Activated T-helper 2 cell treated with anti-CD3 and anti-CD28 coated beads, Interferon-gamma antibody, Interleukin-2, Interleukin-4, amounts not matched to agents 10 μg/mL and 5 μg/mL and 100 μg/mL, durations not matched to agents 14 hours and 24 hours and 36 hours (primary cell): ENCODE measurements at places on chromosomes 12 and 14. TPM values are rescaled to one million over a fixed set of nuclear protein-coding genes. Genes with fewer than 3 reads are reported as not detected.

Gene FSCB
- total RNA-seq, result not detected in 2 replicates

Gene RSRC2
- total RNA-seq, result 105 and 107 TPM in 2 replicates

Gene PZP
- total RNA-seq, result not detected in 2 replicates

Gene FOS
- total RNA-seq, result 24.7 and 27.8 TPM in 2 replicates

Gene SVOP
- total RNA-seq, result not detected in 2 replicates

Gene FAM90A1
- total RNA-seq, result 0.14 and 0.25 TPM in 2 replicates

Gene ASCL1
- total RNA-seq, result not detected in 2 replicates

GRCh38 chr12:112848972-112849371, 57.4 kb downstream of the RPH3A start:
- no peaks in the 10 kb centered on the region for H3K4me1 ChIP-seq
- H3K27me3 ChIP-seq, result peaks cover 22% of the 10 kb centered on the region
- no peaks in the 10 kb centered on the region for H3K36me3 ChIP-seq

DNA sequence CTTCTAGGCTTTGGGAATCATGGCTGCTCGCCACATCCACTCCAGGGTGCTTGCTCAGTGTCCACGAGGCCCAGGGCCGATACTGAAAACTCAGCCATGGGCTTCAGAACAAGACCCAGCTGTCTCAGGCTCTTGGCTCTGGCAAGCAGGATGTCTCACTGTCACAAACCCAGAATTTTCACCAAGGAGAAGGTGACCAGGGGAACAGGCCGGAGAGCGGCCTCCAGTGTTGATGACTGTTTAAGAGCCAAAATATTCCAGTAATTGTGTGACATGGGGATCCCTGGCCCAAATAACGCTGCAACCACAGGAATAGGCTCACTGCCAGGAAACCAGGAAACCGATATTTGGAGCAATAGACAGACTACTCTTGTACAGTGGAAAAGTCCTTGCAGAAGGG, 9.8 kb upstream of the SERPINA5 start:
- H3K27ac ChIP-seq, result no peak overlapping the region
- no peak for DNase-seq
- H3K36me3 ChIP-seq, result no peaks in the 10 kb centered on the region
- H3K27me3 ChIP-seq, result no peaks in the 10 kb centered on the region
- H3K4me3 ChIP-seq, result no peak overlapping the region

- no peaks in the 10 kb centered on the region for H3K4me1 ChIP-seq
- no peak overlapping the region for H3K27ac ChIP-seq
- H3K27me3 ChIP-seq, result no peaks in the 10 kb centered on the region
- no peaks in the 10 kb centered on the region for H3K36me3 ChIP-seq
Observed at GRCh38 chr12:64056741-64057140, 165.4 kb downstream of the KICS2 start.

GRCh38 chr12:57886542-57886941, 40.0 kb upstream of the CTDSP2 start:
- no peak for DNase-seq
- H3K4me3 ChIP-seq, result no peak overlapping the region
- H3K36me3 ChIP-seq, result no peaks in the 10 kb centered on the region
- H3K4me1 ChIP-seq, result peaks cover 7% of the 10 kb centered on the region
- peaks cover 9% of the 10 kb centered on the region for H3K27me3 ChIP-seq

DNA sequence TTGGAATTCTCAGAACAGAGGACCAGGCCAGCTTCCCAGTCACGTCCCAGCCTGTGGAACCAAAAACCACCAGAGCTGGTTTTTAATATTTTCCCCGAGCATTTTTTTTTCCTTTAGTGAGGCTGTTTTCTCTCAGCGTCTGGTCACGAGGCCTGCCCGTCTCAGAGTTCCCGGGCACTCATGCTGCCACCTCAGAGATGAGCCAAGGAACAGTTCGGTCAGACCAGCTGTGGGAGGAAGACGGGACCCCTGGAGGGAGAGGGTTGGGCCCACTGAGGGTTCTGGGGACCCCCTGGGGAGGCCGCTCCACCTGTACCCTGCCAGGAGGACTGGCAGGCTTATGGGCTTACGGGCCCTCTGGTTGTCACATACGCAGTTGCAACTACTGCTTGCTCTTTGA, 39.9 kb downstream of the JDP2 start:
- no peaks in the 10 kb centered on the region for H3K27me3 ChIP-seq
- no peak overlapping the region for H3K4me3 ChIP-seq
- H3K36me3 ChIP-seq, result no peaks in the 10 kb centered on the region
- DNase-seq, result no peak
- H3K4me1 ChIP-seq, result peaks cover 15% of the 10 kb centered on the region
- no peak overlapping the region for H3K27ac ChIP-seq

GRCh38 chr12:8628731-8629130, 16.1 kb upstream of the AICDA start:
- DNase-seq, result no peak
- no peak overlapping the region for H3K4me3 ChIP-seq
- no peaks in the 10 kb centered on the region for H3K4me1 ChIP-seq
- H3K36me3 ChIP-seq, result no peaks in the 10 kb centered on the region

GRCh38 chr12:53950437-53950773, 4.3 kb upstream of the HOXC12 start:
- H3K4me1 ChIP-seq, result peaks cover 3% of the 10 kb centered on the region
- no peak for DNase-seq
- peaks cover 94% of the 10 kb centered on the region for H3K27me3 ChIP-seq
- no peak overlapping the region for H3K4me3 ChIP-seq

GRCh38 chr12:59372956-59373355, 222.9 kb upstream of the SLC16A7 start:
- DNase-seq, result no peak
- H3K4me3 ChIP-seq, result no peak overlapping the region
- no peaks in the 10 kb centered on the region for H3K36me3 ChIP-seq
- peaks cover 7% of the 10 kb centered on the region for H3K27me3 ChIP-seq
- H3K27ac ChIP-seq, result no peak overlapping the region

DNA sequence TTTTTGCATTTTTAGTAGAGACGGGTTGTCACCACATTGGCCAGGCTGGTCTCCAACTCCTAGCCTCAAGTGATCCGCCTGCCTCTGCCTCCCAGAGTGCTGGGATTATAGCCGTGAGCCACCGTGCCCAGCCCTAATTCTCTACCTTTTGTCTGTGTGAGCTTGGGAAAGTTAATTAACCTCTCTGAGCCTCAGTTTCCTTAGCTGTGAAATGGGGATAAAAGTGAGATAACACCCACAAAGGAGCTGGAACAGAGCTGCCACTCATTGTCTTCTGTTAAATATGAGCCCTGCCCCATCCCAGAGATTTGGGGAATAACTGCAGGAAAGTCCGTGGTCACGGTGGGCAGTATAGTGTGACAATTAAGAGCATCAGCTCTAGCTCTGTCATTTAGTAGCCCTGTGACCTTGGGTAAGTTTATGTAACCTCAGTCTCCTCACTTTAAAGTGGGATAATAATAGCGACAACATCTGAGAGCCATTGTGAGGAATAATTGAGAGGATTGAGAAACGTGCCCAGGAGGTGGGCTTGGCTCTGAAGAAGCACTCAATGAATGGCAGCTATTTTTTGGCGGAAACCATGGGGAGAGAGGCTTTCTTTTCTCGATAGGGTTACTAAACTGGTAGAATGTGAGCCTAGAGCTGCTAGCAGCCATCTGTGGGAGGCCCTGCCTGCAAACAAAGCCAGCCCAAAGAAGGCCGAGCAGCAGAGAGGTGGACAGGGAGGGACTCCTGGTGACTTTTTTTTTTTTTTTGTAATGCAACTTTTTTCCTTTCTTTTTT, 60.8 kb upstream of the MED13L start:
- H3K4me1 ChIP-seq, result no peaks in the 10 kb centered on the region
- H3K4me3 ChIP-seq, result no peak overlapping the region
- H3K36me3 ChIP-seq, result no peaks in the 10 kb centered on the region
- no peak for DNase-seq

DNA sequence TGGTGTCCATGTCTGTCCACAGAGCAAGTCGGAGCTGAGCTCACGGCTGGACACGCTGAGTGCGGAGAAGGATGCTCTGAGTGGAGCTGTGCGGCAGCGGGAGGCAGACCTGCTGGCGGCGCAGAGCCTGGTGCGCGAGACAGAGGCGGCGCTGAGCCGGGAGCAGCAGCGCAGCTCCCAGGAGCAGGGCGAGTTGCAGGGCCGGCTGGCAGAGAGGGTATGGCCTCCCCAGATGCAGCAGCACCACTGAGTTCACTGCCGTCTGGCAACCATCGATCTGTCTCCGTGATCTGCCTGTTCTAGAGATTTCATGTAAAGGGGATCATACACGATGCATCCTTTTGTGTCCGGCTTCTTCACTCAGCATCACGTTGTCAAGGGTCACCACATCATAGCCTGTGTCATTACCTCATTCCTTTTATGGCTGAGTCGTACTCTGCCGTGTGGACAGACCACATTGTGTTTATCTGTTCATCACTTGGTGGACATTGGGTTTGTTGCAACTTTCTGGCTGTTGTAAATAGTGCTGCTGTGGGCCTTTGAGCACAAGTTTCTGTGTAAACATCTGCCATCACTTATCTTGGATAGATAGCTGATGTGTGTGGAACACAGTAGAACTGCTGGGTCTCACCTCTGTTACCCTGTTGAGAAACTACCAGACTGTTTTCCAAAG, 21.9 kb downstream of the HIP1R start:
- H3K4me3 ChIP-seq, result no peak overlapping the region
- no peak for DNase-seq
- no peaks in the 10 kb centered on the region for H3K4me1 ChIP-seq
- H3K36me3 ChIP-seq, result peaks cover 6% of the 10 kb centered on the region
- H3K27me3 ChIP-seq, result no peaks in the 10 kb centered on the region

- no peaks in the 10 kb centered on the region for H3K36me3 ChIP-seq
- H3K4me1 ChIP-seq, result no peaks in the 10 kb centered on the region
- no peaks in the 10 kb centered on the region for H3K27me3 ChIP-seq
- H3K27ac ChIP-seq, result no peak overlapping the region
- DNase-seq, result no peak
Observed at GRCh38 chr12:64137117-64137516, 85.0 kb downstream of the KICS2 start.

DNA sequence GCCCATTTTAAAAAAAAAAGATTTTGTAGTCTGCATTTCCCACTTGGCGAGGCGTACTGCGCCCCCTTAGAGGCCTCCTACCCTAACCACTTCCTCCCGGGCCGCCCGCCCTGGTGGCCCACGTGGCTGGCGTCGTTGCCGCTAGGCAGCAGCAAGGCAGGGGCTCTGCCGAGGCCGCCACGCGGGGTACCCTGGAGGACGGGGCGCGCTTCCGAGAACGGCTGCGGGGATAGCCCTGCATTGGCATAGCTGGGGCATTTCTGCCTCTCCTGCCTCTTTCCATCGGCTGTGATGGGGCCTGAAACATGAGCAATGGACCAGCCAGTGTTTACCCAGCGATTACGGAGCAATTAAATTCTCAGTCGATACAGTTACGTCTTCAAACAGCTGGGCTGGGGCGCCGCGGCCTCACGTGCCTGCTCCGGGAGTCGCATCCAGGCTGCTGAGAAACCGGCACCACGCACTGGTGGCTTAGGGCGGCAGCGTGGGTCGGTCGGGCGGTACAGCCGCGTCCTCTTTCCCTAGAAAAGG, 38.0 kb downstream of the IQSEC3 start:
- peaks cover 4% of the 10 kb centered on the region for H3K4me1 ChIP-seq
- H3K4me3 ChIP-seq, result no peak overlapping the region
- H3K27ac ChIP-seq, result no peak overlapping the region

DNA sequence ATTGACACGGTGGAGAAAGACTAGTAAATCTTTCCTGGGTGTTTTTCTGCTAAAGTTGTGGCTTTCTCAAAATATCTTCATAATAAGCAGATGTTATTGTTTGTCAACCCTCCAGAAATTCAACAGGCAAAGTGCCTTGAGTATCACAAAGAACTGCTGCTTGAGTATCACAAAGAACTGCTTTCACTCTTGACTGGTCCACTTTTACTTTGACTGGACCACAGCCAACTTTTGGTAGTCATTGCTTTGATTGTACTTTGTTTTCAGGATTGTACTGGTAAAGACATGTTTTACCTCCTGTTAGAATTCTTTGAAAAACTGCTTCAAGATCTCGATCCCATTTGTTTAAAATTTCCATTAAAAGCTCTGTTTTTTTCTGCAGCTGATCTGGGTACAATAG, 62.6 kb downstream of the PDZRN4 start:
- H3K4me3 ChIP-seq, result no peak overlapping the region
- no peaks in the 10 kb centered on the region for H3K27me3 ChIP-seq
- no peaks in the 10 kb centered on the region for H3K36me3 ChIP-seq
- H3K4me1 ChIP-seq, result no peaks in the 10 kb centered on the region
- DNase-seq, result no peak

DNA sequence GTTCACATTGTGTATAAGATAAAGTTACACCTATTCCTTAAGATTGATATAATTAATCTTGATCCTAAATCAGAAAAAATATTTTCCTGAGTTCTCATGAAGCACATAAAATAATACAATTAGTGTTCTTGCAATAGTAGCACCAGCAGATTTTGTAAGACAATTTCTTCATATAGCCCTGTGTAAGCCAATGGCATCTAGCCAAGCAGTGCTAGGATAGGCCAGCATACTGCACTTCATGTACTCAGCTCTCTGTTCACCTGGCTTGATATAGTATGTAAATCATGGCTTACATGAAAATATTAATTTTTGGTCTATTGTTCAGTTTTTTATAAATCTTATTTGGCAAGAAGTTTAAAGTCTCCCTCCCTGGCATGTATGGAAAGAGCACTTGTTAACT, 1.9 kb downstream of the KLRF2 start:
- H3K4me1 ChIP-seq, result peaks cover 16% of the 10 kb centered on the region
- no peaks in the 10 kb centered on the region for H3K36me3 ChIP-seq
- peaks cover 9% of the 10 kb centered on the region for H3K27me3 ChIP-seq
- no peak overlapping the region for H3K4me3 ChIP-seq
- H3K27ac ChIP-seq, result no peak overlapping the region
- DNase-seq, result no peak

DNA sequence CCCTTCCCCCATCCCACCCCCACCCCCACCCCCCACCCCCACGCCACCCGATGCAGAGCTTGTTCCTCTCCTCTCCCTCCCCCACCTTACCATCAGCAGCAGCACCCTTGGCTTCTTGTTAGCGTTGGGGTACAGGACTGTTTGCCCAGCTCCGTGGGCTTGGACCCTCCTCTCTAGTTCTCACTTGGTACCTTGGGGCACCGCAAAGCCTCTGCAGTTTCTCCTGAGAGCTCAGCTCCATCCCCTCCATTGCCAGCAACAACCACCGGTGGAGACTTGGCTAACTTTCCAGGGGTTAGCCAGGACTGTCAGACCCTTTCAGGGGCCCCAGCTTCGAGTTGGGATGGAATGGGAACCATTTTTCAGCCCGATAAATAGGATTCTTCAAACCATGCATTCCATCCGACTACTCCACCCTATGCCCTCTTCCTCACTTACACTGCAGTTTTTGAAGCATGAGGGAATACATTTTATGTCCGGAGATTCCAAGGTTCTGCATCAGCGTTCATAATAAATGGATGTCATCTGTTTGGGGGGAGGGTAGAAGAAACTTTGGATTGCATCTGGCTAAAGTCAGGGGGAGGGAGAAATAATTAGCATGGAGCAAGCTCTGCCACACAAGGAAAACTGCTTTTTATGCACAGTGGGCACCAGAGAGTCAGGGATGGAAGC, 1.1 kb downstream of the SCN8A start:
- no peak for DNase-seq
- no peak overlapping the region for H3K27ac ChIP-seq
- H3K4me3 ChIP-seq, result peak overlapping the region; percentile 66
- H3K27me3 ChIP-seq, result peaks cover 66% of the 10 kb centered on the region

DNA sequence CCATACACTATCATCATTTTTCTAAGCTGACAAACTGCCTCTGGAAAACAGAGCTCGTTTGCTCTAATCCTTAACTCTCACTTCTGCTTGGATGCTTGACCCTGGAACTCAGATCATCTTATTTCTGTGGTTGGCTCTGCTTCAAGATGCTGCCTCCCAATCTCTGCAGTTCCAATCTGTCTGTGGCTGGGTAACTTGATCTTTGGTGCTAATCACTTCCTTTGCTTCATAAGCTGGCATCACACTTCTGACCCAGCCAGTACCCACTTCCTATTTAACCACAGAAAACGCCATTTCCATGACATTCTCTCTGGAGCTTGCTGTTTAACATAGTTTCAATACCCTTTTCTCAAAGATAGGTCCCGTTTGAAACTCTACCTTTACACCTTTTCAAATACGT, 254.2 kb downstream of the ACSS3 start:
- no peak overlapping the region for H3K4me3 ChIP-seq
- H3K27me3 ChIP-seq, result no peaks in the 10 kb centered on the region
- H3K36me3 ChIP-seq, result no peaks in the 10 kb centered on the region
- H3K4me1 ChIP-seq, result no peaks in the 10 kb centered on the region
